ENCODE measurements at places on chromosomes 4 and X.

- peak; percentile 28 for DNase-seq
Measured at GRCh38 chr4:118265312-118266144, 87.3 kb downstream of the PRSS12 start.

DNA sequence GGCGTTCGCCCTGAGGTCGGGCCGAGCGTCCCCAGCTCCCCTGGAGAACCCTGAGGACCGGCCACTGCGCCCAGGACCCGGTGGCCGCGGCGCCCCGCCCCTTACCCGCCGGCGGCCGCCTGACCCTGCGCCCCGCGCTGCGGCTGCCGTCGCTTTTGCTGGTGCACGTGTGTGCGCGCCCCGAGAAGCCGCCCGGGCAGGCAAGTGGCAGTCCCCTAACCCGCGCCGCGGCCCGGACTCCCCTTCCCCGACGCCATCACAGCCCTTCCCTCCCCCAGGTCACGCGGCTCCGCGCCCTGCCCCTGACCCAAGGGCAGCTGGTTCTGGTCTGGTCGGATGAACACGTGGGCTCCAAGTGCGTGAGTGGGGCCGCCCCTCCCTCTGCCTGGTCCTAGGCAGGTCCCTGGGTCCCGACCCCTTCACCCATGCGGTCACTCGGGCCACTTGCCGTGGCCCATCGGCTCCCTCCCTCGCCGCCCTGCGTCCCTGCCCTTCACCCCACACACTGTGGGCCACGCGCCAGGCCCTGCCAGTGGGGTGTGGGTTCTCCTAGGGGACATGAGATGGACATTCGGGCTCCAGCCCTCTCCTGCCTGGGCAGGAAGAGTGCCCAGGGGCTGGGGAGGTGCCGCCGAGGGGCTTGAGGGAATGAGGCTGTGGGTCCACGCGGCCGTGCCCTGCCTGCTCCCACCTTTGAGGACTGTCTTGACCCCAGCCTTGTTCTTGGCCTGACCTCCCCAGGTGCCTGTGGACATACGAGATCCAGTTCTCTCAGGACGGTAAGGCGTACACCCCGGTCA lies 8.0 kb upstream of the FGFRL1 start:
- no peak for DNase-seq

DNA sequence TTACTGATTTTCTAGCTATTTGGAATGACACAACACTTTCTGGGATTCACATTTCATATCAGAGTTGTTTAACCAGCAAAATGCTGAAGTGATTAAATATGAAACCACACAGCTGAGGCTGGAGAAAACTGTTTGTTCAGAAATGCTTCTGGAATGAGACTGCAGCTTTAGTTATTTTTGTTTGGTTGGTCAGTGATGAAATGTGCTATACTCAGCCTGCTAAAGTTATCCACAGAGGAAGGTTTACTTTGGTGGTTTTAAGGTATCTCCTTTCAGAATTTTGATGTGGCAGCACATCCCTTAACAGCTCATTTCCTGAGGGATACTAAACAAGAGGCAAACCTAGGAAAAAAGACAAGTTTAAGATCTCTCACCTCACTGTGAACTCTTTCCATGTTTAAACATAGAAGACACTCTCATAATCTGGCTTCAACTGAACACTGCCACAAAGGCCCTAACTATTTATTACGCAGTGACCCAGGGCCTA lies 106.6 kb upstream of the PDE5A start:
- peak; percentile 67 for DNase-seq

- DNase-seq: no peak
Measured at GRCh38 chr4:121679267-121679666, 17.5 kb downstream of the ANXA5 start.

Data from epithelial cell of esophagus (primary cell).